Glutamatergic neuron (in vitro differentiated cells): ENCODE measurements at places on chromosomes 13 and 19. TPM values are rescaled to one million over a fixed set of nuclear protein-coding genes. Genes with fewer than 3 reads are reported as not detected.

GRCh38 chr13:93172109-93172508, 54.5 kb upstream of the GPC6 start:
- DNase-seq, result no peak

GRCh38 chr13:72804301-72804700, 22.4 kb downstream of the PIBF1 start:
- DNase-seq, result no peak

DNA sequence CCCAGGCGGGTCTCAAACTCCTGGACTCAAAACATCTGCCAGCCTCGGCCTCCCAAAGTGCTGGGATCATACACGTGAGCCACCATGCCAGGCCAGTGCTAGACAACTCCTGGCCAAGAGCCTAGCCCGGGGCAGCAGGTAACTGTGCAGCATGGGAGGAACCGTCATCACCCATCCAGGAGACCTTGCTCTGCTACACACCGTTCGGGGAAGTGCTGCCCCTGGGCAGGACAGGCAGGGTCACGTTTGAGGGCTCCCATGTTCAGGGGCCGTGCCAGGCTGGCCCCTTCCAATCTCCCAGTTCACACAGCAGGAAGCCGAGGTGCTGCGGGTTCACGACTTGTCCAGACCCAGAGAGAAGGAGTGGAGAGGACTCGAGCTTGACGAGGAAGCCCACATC, 35.1 kb downstream of the NAXD start:
- no peak for DNase-seq

GRCh38 chr19:55261671-55262126, 2.9 kb upstream of the PPP6R1 start:
- no peak for DNase-seq

- DNase-seq, result no peak
Measured at GRCh38 chr13:73876323-73876722, 257.9 kb downstream of the KLF12 start.

GRCh38 chr13:97182111-97182890, 39.8 kb upstream of the MBNL2 start:
- DNase-seq, result no peak

DNA sequence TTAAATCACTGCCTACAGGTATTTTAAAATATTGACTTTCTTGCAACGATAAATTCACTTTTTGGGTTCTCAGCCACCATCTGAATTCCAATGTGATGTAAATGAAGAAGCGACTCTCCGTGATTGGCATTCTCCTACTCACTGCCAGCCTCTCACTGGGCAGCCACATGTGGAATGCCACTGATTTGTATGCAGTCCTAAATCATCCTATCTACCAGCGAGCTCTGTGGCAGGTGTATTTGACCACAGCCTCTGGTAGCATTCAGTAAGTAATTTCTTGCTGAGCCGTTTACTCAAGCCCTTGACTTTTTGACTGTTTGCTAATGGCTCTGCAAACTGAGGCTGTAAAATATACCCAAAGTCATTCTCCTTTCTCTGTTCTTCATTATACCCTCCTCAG, 559.0 kb upstream of the SLC10A2 start:
- DNase-seq, result no peak

DNA sequence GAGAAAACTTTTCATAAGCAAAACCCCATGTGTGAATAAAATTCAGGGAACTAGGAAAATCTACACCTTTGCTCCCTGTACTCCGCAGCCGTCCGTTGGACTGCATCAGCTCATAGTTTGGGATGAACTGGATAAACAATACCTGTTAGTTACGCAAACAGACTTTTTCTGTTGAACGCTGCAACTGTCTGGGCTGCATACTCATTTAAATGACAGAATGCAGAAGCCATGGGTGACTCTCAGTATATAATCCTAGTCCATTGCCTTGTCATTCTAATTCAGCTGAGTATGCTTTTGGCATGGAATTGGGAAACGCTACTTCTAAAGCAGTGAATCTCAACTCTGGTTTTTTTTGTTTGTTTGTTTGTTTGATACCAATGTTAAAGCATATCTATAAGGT, 151.6 kb downstream of the SLITRK1 start:
- no peak for DNase-seq

- DNase-seq, result no peak
Measured at GRCh38 chr13:70051531-70051930, 56.1 kb upstream of the ATXN8OS start.

- DNase-seq, result no peak
Measured at GRCh38 chr19:58516964-58517833, 2.4 kb downstream of the ZBTB45 start.

- DNase-seq, result no peak
Measured at GRCh38 chr13:40189426-40189825, 477.0 kb downstream of the FOXO1 start.

The ZNF534 gene
- not detected for total RNA-seq

The ZNF177 gene
- total RNA-seq, result 6.7 TPM

GRCh38 chr13:42633495-42633894, 59.5 kb downstream of the TNFSF11 start:
- no peak for DNase-seq

The ZNF578 gene
- total RNA-seq, result 4.1 TPM

- DNase-seq, result no peak
Measured at GRCh38 chr13:35162420-35162819, 220.3 kb downstream of the NBEA start.

The ZNF667 gene
- 6.0 TPM for total RNA-seq
